ENCODE measurements at places on chromosomes 11 and 22. TPM values are rescaled to one million over a fixed set of nuclear protein-coding genes. Genes with fewer than 3 reads are reported as not detected.

DNA sequence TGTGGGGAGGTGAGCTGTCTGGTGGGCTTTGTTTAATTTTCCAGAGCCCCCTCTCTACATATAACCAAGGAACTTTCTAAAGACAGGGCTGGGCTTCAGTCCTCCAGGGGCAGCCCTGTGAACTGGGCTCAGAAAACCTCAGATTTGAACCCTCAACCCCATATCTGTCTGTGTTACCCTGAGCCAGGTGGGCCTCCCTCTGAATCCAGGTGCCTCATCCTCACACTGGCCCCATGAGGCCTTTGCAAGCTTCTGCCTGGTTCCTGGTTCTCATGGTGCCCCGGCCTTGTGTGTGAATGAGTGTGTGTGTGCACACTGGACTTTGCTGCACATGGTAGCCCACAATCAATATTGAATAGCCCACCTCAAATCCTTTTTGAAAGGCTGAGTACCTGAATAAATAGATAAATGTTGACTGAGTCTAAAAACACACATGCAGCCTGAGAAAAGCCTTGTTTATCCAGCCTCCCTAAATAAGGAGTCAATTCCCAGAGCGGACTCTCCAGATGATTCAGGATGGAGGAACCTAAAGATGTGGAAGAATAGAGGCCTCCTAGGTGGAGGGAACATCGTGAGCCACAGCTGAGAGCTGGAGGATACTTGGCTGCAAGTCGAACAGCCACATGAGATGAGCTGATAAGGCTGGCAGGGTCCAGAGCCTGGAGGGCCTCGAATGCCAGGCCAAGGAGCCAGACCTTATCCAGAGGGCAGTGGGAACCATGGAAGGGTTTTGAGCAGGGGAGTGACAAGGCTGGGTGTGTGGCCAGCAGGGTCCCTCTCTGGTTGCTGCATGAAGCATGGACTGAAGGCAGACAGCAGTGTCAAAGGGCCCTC lies 28.1 kb upstream of the P2RY2 start:
- DNase-seq, result no peak

GRCh38 chr22:28120691-28121592 lies 201.9 kb upstream of the PITPNB start:
- DNase-seq, result no peak

DNA sequence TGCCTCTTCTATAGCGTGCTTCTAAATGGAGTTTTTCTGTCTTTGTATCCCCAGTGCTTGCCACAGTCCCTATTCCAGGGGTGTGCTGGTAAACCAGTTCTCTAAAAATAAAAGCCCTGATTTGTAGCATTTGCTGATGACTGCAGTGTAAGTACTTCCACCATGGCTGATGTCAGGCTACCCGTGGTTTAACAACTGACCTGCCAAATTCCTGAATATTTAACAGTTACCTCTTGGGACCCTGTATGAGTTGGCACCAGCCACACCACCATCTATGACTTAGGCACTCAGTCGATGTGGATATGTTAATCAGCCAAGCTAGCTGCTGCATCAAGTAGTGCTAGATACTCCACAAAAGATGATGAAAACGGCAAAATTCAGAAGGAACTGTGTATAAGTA lies 94.0 kb upstream of the MTNR1B start:
- no peak for DNase-seq

DNA sequence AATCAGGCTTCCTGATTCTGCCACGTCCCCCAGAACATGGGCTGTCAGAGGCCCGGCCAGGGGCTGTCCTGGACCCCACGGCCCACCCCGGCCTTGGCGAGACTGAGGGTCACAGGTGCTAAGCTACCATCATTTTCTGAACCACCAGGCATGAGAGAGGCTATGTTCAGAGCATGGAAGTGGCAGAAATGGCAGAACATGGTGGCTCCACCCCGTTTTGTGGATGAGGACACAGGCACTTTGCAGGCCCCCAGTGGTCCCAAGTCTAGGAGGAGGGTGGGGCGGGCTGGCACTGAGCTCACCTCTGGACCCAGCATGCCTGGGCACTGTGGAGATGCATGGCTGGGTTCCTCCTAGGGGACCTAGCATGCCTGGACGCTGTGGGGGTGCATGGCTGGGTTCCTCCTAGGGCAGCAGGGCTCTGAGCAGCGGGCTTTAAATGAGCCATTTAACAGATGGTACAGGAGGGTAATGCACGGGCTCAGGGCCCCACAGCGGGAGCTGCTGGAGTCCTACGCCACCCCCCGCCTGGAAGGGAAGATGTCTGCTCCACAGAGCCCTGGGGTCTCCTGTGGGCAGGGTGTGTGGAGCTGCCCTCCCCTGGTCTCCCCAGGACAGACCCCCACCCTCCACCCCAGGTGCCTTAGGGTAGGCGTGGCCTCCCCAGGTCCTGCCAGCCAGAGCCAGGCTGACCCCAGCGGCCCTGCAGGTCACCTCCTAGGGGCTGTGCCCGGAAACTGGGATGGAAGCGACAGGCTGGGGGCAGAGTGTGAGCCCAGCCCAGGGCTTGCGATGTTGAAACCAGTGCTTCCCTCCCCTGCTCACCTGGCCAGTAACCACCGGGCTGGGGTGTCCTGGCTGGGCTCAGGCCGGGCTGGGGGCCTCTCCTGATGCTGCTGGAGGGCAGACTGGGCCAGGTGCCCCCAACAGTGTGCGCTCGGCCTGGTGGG lies 6.1 kb upstream of the MUC5AC start:
- no peak for DNase-seq

Gene SPECC1L
- polyA plus RNA-seq, result 57.9 TPM

Data from left renal pelvis (tissue), 4 donors.